Naive thymus-derived CD8-positive, alpha-beta T cell (primary cell): ENCODE measurements at places on chromosomes 12 and 14. TPM values are rescaled to one million over a fixed set of nuclear protein-coding genes. Genes with fewer than 3 reads are reported as not detected.

COL2A1 gene
- 0.52 TPM for total RNA-seq

VRTN gene
- total RNA-seq = not detected

KRT73 gene
- 10.0 TPM for total RNA-seq

ACOT6 gene
- total RNA-seq = not detected

MYL2 gene
- total RNA-seq = not detected

REP15 gene
- not detected for total RNA-seq
